ENCODE measurements at places on chromosomes 12 and 14. TPM values are rescaled to one million over a fixed set of nuclear protein-coding genes. Genes with fewer than 3 reads are reported as not detected.

The TSPAN31 gene
- 59.6 TPM for total RNA-seq

The TAS2R9 gene
- total RNA-seq = not detected

The CPNE6 gene
- total RNA-seq = not detected

The PLBD1 gene
- total RNA-seq = 15.1 TPM

The ALX1 gene
- total RNA-seq = not detected

The NUMB gene
- 24.6 TPM for total RNA-seq

The FBLN5 gene
- total RNA-seq = 132 TPM

The ADAMTS20 gene
- total RNA-seq = not detected

The GPR68 gene
- total RNA-seq = 0.55 TPM

The EGLN3 gene
- total RNA-seq = 122 TPM

DNA sequence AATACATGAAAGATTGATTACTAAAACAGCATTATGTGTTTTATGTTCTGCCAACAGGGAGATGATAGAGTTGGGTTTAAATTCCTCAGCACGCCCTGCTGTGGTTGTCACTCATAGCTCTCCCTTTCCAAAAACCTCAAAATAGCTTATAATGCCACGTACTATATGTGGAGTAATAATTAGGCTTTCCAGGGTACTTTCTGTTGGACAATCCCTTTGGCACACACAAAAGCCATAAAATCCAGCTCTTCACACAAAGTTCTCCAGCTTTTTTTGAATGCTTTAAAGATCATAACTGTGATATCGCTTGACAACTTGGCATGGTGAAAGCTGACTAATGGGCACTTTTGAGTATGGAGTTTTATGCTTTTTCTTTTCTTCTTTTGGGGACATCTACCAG, 145.3 kb upstream of the DCN start:
- DNase-seq = no peak

GRCh38 chr12:23686095-23686494, 263.4 kb downstream of the SOX5 start:
- DNase-seq = no peak

- no peak for DNase-seq
These were observed 597 bp downstream of the GLT8D2 start for GRCh38 chr12:104049278-104049902.

GRCh38 chr14:39977198-39977597, 545.0 kb upstream of the FBXO33 start:
- no peak for DNase-seq

DNA sequence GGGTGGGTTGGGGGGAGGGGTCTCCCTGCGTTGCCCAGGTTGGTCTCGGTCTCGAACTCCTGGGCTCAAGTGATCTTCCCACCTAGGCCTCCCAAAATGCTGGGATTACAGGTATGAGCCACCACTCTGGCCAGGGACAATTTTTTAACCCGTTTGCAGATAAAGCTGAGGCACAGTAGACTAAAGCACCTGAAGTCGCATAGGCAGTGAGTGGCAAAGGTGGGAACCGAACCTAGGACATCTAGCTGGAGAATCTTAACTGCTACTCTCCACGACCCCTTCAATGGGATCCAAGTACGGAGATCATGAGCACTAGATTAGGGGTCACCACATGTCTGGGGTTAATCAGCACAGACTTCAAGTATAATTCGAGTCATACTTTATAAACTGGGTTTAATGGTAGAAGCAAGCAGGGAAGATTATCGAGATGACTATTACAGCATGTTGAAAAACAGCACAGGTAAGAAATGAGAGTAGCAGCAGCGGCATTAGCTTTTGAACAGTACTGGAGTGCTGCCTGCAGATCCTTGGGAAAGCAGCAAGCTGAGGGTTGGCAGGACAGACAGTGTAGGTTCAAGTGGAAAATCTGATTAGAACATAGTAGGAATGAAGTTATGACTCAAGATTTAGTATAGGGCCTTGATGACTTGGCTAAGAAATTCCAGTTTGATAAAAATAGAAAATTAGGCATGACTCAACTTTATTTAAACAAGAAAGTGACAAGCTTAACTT, 23.9 kb downstream of the NID2 start:
- DNase-seq = no peak

DNA sequence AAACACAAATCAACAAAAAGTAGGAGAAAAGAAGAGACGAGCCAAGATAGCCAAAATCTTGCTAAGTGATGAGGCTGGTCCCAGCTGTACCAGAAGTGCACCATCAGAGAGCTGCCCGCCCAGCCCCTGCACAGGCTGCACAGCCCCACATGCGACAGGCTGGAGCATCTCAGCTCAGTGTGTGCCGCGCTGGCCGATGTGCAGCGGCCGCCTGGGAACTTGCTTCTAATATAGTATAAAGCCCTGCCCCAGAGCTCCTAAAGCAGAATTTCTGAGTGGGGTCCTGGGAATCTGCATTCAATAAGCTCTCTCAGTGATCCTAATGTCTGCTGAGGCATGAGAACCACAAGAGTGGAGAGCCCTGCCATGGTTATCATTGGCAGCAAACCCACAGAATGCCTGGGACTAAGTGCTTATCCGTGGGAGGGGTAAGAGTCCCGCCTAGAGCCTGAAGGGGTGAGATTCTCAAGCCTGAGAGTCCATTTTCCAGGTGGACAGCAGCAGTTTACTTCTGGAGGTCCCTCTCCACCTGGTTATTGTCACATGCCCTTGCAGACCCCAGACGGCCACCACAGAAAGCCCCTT, 171.6 kb downstream of the DPF3 start:
- no peak for DNase-seq

GRCh38 chr14:54420478-54421142, 20.6 kb downstream of the CNIH1 start:
- no peak for DNase-seq

DNA sequence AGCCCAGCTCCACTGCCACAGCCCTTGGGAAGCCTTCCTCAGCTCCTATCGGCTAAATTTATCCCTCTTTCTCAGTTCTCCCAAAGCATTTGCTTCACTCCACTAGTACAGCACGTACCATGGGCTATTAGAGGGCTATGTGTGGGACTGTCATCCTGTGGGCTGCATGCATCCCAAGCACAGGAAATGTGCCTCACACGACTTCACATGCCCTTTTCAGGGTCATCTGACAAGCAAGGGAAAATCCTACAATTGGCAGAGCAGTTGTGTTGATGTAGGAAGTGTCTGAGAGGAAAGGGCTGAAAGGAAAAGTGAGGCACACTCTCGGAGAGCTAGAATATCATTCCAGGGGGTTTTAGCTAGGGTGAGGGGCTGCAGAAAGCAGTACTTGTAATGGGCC, 47.6 kb downstream of the NINJ2 start:
- DNase-seq = no peak

DNA sequence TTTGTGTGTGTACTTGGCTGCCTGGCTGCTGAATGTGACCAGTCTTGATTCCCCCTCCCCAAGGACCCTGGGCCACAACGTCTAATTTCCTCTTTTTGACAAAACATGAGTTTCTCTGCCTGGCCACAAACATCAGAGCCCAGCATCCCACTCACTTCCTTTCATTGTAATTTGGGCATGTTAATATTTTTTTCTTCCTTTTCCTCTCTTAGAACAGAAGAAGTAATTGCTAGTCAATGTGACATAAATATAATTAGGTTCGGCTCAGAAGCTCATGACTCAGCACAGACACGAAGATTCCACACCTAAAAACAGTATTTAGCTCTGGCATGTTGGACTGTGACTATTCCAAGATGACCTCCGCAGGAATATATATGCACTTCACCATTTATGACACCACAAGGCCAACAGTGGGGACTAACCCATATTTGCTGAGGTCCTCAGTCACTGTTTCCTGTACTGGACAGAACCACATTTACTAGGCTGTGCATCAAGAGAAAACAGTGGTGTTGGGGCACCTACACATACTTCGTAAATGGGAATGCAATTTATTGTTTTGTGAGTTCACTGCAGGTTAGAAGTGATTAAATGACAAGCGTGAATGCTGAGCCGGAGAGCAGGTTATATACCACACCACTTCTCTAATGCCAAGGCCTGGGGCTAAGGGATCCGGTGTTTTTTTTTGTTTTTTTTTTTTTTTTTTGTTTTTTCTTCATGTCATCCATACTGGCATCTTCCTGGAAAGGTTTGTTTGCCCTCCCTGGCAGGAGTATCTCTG, 4.2 kb downstream of the GSG1 start:
- DNase-seq = no peak

- no peak for DNase-seq
These were observed 4.8 kb downstream of the SLC41A2 start for GRCh38 chr12:104953323-104953722.

DNA sequence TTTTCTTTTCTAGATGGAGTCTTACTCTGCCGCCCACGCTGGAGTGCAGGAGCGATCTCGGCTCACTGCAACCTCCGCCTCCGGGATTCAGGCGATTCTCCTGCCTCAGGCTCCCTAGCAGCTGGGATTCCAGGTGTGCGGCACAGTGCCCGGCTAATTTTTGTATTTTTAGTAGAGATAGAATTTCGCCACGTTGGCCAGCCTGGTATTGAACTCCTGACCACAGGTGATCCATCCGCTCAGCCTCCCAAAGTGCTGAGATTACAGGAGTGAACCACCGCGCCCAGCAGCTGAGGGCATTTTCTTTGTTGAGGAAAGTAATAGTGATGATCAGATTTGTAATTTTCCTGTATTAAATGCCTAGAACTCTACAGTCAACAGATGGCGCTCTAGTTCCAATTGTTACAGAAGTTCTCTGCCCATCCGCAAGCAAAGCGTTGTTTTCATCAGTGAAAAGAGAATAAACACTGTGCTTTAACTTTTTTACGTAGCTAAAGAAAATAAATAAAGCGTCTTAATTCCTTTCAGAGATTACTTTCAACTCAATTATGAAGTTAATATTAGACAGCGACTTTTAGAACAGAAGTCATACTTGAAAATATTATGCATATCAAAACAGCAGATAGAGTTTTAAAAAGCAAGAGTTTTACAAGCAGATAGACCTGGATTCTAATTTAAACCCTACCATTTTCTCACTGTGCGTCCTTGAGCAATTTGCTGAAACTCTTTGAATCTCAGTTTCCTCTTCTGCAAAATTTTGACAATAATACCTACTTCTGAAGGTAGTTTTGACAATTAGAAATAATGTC, 335.1 kb downstream of the DUSP6 start:
- no peak for DNase-seq

DNA sequence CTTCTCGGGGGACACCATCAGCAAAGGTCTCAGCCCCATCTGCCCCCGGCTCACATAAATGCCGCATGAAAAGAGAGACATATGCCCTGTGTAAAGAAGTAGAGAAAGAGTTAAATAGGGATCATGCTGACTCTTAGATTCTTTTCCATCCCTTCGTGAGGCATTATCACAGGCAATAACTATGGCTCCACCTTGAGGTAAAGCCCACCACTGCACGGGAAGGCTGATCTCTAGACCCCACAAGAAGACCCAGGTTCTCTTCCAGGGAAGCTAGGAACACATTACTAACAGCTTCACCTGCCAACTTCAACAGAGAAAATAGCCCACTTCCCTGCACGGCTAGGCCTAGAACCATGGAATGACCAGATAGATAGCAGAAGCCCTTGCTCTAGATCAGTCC, 14.1 kb upstream of the NOP2 start:
- DNase-seq = no peak

GRCh38 chr14:103126088-103126872, 3.0 kb downstream of the TNFAIP2 start:
- DNase-seq = no peak

GRCh38 chr12:103334466-103334865, 161.3 kb downstream of the C12orf42 start:
- no peak for DNase-seq
